ENCODE measurements at places on chromosomes 5 and 9.
A peak's percentile ranks its signal among the peaks of the same experiment; 100 is the strongest.

DNA sequence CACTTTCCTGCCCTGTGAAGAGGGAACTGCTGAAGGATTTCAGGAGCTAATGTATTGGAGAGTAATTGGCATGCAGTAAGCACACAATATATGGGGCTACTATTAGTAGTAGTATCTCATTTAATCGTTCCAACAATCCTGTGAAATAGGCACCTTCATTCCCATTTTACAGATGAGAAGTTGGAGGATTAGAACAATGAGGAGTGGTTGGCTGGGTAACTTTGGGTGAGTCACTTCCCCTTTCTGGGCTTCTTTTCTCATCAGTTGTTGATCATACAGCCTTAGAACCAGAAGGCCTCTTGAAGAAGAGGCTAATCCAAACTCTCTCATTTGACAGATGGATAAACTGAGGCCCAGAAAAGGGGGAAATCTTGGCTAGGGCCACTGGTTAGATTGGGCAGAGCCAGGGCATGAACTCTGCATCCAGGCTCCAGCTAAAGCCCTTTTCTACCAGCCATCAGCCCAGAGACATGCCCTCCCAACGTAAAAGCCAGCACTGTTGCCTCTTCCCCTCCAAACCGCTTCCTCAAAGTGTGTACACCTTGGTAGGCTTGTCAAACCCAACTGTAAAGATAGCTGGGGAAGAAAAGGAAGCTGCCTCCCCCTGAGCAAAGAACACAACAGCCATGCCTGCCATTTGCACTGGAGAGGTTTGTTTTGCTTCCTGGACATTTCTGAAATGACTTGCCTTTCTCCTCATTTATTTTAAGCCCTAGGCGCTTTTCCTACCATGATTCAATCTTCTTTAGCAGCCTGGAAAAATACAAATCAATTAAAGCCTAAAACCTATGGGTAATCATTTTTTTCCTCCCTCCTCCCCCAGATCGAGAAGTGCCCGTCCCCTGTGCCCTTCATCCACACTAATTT, 992 bp downstream of the SPACA9 start:
- DNase-seq, result no peak

GRCh38 chr5:81068635-81069034, 108.5 kb downstream of the RASGRF2 start:
- DNase-seq, result no peak

DNA sequence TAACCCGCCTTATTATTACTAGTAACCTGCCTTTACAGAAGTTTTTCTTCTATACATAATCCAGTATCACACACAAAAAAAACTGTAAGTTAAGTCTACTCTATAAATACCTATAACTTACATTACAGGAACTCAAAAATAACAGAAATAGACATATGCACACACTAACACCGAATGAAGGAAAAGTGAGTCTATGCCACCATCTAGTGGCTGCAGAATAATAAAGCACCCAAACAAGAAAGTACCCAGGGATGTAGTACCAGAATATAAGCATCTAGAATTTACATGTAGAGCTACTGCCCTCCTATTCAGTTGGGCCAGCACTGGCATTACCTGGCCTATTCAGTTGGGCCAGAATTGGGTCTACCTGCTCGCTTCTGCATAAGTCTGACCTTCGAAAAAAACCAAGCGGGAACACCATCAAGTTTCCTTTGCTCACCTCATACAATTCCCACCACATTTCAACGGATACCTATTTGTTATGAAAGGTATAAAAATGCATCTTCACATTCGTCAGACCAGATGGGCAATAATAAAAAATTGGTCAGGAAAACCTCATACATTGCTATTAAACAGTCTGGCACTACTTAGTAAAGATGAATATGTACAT, 4.0 kb upstream of the NIPSNAP3A start:
- peak; percentile 55 for DNase-seq

- DNase-seq, result no peak
Measured at GRCh38 chr9:36934478-36935065, 99.5 kb downstream of the PAX5 start.

DNA sequence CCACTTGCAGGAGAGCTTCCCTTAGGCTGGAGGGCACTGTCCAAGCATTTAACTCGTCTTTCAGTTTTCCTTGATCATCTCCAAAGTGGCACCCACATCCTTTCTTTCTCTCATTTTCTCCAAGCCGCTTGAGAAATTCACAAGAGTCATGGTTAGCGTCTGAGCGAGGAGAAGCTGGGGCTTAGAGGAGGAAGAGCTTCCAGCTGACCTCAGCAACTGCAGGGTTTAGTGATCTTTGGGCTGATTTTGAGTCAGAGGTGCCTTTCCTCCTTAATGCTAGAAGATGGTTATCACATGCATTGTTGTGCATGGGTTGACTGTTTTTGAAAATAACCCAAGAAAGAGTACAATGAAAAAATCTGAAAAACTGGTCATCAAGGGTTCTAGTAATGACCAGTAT, 134.7 kb downstream of the GADD45G start:
- no peak for DNase-seq

DNA sequence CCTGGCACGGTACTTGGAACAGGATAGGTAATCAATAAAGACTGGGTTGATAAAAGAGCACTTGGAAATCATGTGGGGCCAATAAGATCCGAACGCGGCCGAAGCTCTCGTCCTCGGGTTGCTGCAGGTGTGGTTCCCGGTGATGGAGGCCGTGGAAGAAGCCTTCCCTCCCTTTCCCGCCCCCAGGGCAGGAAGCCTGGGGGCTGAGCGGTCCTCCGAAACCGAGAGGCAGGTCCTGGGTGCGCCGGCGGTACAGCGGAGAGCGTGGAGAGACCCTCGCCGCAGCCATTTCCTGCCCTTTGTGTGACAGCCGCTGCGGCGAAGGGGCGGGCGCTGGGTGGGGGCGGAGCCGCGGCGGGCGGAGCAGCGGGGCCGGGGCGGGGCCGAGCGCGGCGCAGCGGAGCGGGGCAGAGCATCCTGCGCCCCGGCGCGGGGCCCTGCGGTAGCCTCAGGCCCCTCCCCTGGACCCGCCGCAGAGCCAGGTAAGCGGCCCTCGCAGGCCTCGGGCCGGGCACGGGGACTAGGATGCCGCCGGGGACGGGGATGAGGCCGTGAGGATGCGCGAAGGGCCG, at the start of gene CYFIP2:
CYFIP2 (plus strand) TSS at position 410 of the 572 bp plus-strand sequence. CDS start 19,239 bp downstream, outside the sequence.
- peak; percentile 76 for DNase-seq

DNA sequence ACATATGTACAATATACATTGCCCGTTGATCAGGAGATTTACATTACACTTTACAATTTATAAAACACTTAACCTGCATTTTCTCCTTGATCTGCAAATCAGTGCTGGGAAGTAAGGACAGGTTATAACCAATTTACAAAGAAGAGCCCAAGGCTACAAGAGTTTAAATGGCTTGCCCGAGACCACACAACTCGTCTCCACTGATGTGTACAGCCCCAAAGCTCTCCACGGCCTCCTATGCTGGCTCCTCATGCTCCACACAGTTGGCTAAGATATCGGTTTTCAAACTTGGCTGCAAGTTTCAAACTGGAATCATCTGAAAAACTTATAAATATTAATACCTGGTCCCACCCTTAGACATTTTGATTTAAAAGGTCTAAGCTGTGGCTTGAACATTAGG, 10.3 kb downstream of the ACTL7B start:
- DNase-seq, result no peak

GRCh38 chr5:77640589-77641396, 2.3 kb upstream of the OTP start:
- no peak for DNase-seq

- no peak for DNase-seq
Measured at GRCh38 chr9:89482901-89483361, 15.0 kb downstream of the SEMA4D start.

DNA sequence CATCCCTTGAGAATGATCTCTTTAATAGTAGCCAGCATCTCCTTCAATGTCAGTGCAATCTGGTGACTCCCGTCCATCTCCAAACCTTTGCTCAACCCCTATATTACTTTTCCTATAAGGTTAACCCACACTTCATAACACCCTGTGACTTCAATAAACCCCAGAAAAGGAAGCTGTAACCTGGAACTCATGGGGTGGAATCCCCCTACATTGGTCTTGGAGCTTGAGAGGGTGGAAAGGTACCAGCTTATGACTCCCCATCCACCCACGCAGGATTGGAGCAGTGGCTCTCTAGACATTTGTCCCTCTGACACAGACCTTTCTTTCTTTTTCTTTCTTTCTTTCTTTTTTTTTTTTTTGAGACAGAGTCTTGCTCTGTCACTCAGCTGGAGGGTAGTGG, 54.7 kb upstream of the ZFR start:
- DNase-seq, result no peak

- DNase-seq, result peak; percentile 57
Measured at GRCh38 chr5:74631081-74631953, 9.2 kb downstream of the ENC1 start.

DNA sequence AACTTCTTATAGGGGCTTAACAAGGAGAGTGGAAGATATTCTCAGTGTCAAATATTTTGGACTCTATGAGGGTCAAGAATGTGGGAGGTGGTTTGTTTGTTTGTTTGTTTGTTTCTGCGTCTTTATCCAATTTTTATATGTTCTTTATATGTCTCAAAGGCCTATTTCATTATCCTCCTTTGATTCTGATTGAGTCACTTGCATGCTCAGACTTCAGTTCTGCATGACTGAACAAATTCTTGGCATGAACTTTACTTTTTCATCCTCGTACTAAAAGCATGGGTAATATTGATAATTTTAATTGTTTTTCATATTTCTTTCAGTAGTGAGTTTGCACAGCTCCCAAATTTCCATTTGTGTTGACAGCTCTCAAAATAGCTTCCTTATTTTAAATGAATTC, 19.2 kb upstream of the ERBIN start:
- no peak for DNase-seq

- DNase-seq, result no peak
Measured at GRCh38 chr9:102499468-102499867, 495.7 kb upstream of the CYLC2 start.

- no peak for DNase-seq
Measured at GRCh38 chr5:1505506-1506241, 18.1 kb downstream of the LPCAT1 start.

DNA sequence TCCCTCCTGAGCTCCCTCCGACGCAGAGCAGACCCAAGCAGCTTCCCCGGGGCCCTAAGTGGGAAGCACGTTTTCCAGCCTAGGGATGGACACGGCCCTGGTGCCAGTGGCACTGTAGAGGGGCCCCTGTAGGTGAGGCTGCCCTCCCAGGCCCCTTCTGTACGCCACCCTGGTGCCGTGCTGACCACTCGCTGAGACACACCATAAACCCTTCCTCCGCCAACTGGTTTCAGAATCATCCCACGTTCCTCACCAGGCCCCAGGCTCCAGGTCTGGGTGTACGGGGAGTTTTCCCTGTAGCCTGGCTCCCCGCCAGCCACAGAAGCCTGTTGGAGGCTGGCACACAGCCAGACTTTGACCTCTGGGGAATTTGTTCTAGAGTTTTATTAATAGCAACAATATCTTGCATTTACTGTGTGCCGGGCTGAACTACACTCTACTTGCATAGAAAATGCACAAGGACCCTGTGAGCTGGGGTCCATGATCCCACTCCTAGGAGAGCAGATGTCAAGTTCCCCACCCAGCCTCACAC, 18.2 kb upstream of the WDR38 start:
- no peak for DNase-seq

- DNase-seq, result no peak
Measured at GRCh38 chr9:9820436-9820835, 792.4 kb downstream of the PTPRD start.

- DNase-seq, result no peak
Measured at GRCh38 chr5:89542736-89543135, 659.8 kb upstream of the MEF2C start.

DNA sequence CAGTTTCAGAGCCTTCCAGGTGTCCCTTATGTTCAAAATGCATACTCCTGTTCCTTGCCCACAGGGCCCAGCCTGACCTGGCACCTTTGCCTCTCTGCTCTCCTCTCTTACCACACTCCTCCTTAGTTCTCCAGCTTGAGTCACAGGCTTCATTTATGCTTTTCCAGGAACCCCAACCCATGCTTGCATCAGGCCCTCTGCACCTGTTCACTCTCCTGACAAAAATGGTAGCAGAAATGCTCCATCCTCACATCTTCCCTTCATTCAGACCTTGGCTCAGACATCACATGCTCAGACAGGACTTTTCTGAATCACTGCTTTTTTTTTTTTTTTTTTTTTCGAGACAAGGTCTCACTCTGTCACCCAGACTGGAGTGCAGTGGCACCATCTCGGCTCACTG, 15.1 kb upstream of the RNF145 start:
- no peak for DNase-seq

- no peak for DNase-seq
Measured at GRCh38 chr5:177249761-177250537, 53.6 kb downstream of the RAB24 start.

- DNase-seq, result no peak
Measured at GRCh38 chr5:137567226-137567625, 68.1 kb upstream of the SPOCK1 start.

DNA sequence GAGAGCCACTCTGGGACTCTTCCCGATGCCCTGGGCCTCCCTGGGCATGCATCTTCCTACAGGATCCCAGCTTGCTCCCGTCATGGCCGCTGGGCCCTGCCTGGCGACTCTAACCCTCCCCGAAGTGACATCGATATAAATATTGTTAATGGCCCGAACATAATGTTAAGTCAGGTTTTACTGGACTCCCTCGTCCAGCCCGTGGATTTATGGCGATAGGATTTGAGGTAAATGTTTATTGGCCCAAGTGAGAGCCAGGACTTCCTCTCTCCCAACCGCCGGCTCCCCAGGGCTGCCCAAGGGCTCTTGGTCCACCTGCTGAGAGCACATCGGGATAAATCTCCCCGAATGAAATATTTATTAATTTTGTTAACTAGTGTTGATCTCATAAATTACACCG, 246.3 kb downstream of the PBX3 start:
- no peak for DNase-seq

GRCh38 chr5:31587546-31587945, 51.4 kb upstream of the PDZD2 start:
- no peak for DNase-seq

- no peak for DNase-seq
Measured at GRCh38 chr5:110572729-110573128, 153.7 kb downstream of the TMEM232 start.

GRCh38 chr5:177603631-177604030, 3.7 kb downstream of the B4GALT7 start:
- DNase-seq, result no peak

DNA sequence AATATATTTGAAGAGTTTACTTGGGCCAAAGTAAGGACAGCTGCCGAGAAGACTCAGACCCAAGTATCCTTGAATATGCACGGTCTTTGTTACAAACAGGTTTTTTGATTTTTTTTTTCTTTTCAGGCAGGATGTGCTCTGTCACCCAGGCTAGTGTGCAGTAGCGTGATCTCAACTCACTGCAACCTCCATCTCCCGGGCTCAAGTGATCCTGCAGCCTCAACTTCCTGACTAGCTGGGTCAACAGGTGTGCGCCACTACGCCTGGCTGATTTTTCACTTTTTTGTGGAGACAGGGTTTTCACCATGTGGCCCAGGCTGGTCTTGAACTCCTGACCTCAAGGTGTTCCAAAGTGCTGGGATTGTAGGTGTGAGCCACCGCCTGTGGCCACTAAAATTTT, 27.4 kb downstream of the JMY start:
- DNase-seq, result no peak
